Fibroblast of the aortic adventitia (primary cell): ENCODE measurements at places on chromosomes 1 and 21. TPM values are rescaled to one million over a fixed set of nuclear protein-coding genes. Genes with fewer than 3 reads are reported as not detected.

The PANK4 gene
- 22.8 and 23.4 TPM in 2 replicates for total RNA-seq

The SWT1 gene
- 8.1 and 9.2 TPM in 2 replicates for total RNA-seq

The NFASC gene
- 22.0 and 25.9 TPM in 2 replicates for total RNA-seq

The IGSF3 gene
- 0.27 TPM in 1 of 2 replicates, not detected in the other for total RNA-seq
